HCT116 (cell line): ENCODE measurements at places on chromosomes 12 and 14.

DNA sequence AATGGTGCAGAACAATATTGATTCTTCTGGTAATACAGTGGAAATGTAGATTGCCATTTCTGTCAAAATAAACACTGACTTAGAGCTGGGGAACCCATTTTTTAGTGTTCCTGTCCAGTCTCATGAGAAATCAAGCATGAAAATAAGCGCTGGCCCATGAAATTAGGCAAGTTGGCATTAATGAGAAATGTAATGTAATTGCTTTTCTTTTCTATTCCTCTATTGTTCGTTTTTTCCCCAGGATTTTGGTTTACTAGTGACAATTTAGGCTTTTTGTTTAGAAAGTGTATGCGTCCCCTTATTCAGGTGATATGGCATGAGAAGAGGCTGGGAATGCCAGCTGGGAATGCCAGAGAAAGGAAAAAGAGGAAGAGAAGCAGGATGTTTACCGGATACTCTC, 64.4 kb upstream of the KICS2 start:
- DNase-seq, result no peak

DNA sequence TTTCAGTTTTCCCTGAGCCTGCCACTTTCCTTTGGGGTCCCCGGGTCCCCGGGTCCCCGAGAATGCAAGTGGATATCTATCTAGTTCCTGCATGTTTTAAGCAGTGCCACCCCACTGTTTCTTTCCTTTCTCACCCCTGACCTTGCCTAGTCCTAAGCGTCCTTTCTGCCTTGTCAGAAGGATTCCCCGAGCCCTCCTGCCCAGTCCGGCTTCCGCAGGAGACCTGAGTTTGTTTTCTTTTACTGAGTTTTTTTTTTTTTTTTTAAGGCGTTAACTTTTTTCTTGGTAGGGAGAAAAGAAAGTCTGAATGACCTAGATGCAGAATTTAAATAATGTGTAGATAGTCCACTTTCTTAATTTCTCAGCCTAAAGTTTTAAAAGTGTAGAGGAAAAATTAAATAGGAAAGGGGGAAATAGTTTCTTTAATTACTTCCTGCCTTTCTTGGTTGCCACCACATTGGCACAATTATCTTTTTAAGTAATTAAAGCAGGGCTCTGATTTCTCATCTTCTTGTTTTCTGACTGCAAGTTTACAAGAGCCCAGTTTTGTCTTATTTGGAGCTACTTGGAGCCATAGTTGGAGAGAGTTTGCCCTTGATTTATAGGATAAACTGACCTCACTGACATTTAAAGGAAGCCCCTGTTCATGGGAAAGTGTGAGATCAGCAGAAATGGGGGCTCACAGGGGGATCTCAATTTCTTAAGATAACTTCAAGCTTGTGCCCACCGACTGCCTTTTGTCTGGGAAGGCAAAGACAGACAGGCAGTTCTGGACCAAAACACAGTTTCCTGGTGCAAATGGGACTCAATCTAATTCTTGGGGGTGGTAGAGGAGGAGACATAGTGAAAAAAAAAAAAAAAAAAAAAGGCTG, 2.9 kb downstream of the PAX9 start:
- DNase-seq, result no peak

- no peak for DNase-seq
Measured at GRCh38 chr12:93571925-93572711, at the start of gene SOCS2. Gene SOCS2, plus strand, starts transcription at chr12:93572675. Its CDS starts 223 bp downstream, at chr12:93572898.

DNA sequence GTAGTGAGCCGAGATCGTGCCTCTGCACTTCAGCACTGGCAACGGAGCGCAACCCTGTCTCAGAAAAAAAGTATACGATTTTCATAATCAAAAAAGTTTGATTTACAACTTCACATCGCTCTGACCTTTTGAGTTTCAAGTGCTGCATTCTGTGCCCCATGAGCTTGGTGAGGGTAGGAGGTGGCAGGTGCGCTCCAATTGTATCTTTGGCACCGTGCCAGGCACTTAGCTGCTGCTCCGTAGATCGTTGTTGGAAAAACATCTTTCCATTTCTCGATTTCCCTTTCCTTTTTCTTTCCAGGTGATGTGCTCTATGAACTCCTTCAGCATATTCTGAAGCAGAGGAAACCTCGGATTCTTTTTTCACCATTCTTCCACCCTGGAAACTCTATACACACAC, 203.7 kb downstream of the ETV6 start:
- no peak for DNase-seq

DNA sequence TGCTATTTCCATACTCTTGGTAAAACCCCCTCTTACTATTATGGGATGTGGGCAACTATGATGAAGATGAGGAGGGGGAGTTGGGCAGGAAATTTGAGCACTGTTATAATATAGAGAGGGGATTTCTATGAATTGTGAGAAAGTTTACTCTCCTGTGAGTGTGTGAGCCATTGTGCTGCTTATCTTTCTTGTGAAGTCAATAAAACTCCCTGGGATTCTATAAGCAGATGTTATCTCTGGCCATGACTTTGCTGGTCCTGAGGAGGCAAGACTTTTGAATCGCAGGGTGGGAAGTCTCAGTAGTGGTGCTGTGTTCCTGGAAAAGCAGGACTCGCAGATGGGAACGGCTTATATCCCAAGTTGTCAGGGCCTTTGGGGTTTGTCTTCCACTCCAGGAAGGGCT, 62.2 kb downstream of the EMP1 start:
- no peak for DNase-seq

- DNase-seq, result no peak
Measured at GRCh38 chr14:58846682-58847465, 209.1 kb downstream of the DACT1 start.
